ENCODE measurements at places on chromosomes 6 and 20. TPM values are rescaled to one million over a fixed set of nuclear protein-coding genes. Genes with fewer than 3 reads are reported as not detected.

MAS1 gene
- total RNA-seq: not detected

METTL24 gene
- total RNA-seq: 20.6 TPM

SFTA2 gene
- total RNA-seq: not detected

GRCh38 chr20:52305858-52306257, 114.3 kb upstream of the ZFP64 start:
- DNase-seq: no peak

GRCh38 chr6:3444276-3445088, 12.4 kb downstream of the SLC22A23 start:
- no peak for DNase-seq

- DNase-seq: no peak
Measured at GRCh38 chr6:46954837-46955451, 33.2 kb upstream of the ADGRF5 start.

DNA sequence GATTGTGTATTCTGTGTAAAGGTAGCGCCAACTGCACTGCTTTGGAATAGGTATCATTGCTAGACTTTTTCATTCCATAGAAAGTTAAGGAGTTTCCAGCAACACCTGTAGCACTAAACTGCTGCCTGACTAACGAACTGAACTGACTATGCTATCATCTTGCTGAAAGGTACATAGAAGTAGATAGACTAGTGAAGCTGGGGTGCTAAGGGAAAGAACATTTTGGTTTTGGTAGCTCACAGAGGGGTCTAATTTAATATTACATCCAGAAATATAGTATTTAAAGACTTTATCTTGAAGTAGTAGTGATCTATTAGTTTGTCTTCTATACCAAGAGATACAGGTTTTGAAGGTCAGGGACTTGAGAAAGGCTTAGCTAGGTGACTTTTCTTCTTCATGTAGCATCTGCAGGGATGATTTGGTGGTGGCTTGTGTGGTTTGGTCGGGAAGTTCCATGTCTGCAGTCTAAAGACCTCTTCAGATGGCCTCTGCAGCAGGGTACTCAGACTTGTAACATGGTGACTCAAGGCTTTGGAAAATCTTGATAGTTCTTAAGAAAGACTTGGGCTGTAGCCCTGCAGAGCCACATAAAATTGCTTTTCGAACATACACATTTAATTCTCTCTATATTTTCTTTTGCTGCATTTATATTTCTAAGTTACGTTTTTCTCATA, 10.2 kb downstream of the SENP6 start:
- no peak for DNase-seq

XKR7 gene
- not detected for total RNA-seq

GRCh38 chr20:44711237-44711636, 3.9 kb upstream of the CCN5 start:
- no peak for DNase-seq

- no peak for DNase-seq
Measured at GRCh38 chr20:10982692-10983091, 308.9 kb upstream of the JAG1 start.

GRCh38 chr6:56693246-56693607, 50.5 kb upstream of the DST start:
- no peak for DNase-seq

GRCh38 chr6:38100380-38100779, 280.9 kb downstream of the ZFAND3 start:
- no peak for DNase-seq

GRIK2 gene
- total RNA-seq: 1.8 TPM

GRCh38 chr6:18400831-18401446, 13.8 kb downstream of the RNF144B start:
- no peak for DNase-seq

GRCh38 chr6:47792216-47792733, 10.4 kb downstream of the OPN5 start:
- DNase-seq: no peak

DNA sequence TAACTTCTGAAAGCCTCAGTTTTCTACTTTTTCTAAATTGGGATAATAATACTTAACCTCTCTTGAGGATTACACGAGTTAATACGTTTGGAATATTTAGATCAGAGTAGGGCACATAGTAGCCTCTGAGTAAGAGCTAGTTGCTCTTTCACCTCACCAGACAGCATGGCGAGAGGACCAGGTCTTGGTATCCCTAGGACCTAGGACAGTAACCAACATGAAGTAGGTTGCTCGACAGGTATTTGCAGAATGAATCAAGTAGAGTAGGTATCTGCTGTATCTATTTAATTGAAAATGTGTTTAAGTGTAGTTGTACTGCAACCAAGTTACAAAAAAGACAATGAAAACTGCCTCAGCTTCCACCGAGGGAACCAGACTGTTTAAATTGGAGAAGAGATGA, 1.4 kb downstream of the CDC5L start:
- no peak for DNase-seq

CRISP2 gene
- not detected for total RNA-seq

ADGRF1 gene
- total RNA-seq: not detected

DNA sequence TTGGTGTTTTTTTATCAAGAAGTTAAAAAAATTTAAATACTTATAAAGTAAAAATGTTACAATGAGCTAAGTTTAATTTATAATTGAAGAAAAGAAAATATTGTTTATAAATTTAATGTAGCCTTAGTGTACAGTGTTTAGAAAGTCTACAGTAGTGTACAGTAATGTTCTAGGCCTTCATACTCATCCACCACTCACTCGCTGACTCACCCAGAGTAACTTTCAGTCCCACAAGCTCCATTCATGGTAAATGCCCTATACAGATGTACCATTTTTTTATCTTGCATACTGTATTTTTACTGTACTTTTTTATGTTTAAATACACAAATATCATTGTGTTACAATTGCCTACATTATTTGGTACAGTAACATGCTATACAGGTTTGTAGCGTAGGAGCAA, 26.0 kb downstream of the HTR1E start:
- DNase-seq: no peak

- DNase-seq: no peak
Measured at GRCh38 chr6:166078294-166078693, 89.4 kb downstream of the TBXT start.

DNA sequence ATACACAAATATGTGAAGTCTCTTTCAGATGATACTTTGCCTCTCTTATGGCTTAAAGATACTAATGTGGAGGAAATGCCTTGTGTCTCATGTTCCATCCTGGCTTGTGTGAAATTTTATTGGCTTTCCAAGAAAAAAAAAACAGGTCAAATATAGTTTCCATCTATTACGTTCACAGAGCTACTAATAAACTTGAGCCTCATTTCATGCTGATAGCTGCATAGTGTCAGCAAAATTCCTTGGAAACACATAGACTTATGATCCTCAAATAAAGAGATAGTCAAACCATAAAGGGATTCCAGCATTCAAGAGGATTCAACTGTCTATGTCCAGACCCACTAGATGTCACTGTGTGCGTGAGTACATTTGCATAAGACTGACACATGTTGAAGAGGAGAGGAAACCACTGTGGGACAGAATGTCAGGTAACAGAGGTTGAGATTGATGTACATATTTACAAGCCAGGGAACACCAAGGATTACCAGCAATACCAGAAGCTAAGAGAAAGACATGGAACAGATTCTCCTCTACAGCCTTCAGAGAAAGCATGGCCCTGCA, 266.6 kb downstream of the COL12A1 start:
- DNase-seq: no peak

GRCh38 chr6:157075549-157076450, 247.5 kb downstream of the TMEM242 start:
- DNase-seq: no peak

RBM12 gene
- 30.6 TPM for total RNA-seq

DNA sequence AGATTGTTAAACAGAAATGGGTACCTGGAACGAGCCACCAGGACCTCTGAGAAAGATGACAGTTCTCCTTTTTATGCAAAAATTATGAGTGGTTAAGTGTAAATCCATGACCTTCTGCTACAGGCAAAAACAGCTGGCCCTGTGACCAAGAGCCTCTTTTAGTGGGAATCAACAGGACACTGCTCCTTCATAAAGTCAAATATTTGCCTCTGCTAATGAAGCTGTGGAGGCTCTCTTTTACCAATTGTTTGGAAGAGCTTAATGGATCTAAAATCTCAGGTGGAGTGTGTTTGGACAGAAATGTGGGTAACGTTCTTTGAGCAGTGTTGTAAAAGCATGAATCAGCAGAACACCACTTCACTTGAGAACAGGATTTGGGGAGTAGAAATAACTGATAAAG, 117.5 kb upstream of the PCSK2 start:
- DNase-seq: peak; percentile 75

DNA sequence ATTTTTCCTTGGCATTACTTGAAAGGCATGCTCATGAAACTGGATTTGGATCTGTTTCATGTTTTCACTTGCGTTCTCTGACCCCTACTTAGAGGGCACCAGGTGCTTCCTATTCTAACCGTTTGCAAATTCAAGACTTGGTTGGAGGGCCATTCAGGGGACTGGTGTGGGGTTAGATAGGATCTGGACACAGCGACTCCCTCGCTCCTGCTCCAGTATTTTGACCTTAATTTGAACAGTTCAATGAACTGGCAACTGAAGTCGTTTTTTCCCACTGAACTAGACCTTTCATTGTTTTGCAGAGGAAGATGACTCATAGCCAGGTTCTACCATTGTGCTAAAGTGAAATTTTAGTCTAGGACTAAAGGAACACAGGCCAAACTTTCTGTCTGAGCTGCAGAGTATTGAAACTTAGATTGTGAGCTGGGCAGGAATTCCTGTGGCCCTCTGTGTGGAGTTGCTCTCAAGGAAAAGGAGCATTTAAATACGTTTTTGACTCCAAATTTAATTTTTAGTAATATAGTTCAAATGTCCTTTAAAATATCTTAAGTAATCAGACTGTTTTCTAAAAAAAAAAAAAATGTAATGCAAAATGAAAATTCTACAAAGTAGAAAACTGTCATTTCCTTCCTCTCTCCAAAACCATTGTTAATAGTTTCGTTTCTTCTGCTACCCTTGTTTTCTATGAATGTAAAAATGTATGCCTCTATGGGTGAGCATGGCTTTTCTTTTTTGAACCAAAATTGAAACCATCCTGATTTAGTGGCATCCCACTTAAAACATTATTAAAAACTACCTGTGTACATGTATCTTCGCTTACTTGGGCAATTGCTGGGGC, 64.8 kb downstream of the UTRN start:
- no peak for DNase-seq

GRCh38 chr6:128482642-128483041, 37.8 kb downstream of the PTPRK start:
- no peak for DNase-seq

DNA sequence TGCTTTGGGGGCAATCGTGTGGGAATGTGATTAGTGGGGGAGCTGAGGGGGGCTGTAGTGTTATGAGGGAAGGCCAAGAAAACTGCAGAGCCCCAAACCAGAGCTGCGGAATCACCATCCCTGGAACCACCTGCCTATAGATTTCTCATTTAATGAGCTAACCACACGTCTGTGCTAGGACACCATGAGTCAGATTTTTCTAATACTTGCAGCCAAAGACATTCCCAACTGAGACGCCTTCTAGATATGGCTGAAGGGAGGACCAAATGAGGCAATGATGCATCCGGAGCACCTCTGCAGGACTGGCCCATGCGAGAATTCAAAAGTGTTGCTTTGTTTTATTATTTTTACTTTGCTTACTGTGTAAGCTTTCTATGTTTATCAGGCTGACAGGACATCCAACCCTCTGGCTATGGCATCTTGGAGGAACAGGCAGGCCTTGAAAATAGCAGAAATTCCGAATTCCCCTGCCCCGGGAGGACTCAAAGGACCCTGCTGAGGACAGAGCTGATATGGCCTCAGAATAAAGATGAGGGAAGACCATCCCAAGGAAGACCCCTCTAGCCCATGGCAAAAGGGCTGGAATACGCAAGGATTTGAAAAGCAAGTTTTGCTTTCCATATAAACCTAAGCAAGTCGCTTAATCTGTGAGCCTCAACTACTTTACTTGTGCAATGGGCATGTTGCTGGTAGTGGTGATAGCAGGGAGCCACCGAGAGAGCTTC, 3.1 kb upstream of the PTGIS start:
- DNase-seq: no peak

SAMD10 gene
- total RNA-seq: 2.1 TPM

- peak; percentile 94 for DNase-seq
Measured at GRCh38 chr6:42901538-42901957, 14.3 kb upstream of the PTCRA start.

DNA sequence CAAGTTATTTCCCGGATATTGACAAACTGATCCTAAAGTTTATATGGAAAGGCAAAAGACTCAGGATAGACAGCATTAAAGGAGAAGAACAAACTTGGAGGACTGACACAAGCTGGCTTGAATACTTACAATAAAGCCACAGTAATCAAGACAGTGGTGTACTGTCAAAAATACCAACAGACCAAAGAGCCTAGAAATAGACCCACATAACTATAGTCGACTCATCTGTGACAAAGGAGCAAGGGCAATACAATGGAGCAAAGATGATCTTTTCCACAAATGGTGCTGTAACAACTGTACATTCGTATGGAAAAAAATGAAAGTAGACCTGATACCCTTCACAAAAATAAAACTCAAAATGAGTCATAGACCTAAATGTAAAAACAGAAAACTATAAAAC, 46.0 kb downstream of the ABHD12 start:
- DNase-seq: no peak

DNA sequence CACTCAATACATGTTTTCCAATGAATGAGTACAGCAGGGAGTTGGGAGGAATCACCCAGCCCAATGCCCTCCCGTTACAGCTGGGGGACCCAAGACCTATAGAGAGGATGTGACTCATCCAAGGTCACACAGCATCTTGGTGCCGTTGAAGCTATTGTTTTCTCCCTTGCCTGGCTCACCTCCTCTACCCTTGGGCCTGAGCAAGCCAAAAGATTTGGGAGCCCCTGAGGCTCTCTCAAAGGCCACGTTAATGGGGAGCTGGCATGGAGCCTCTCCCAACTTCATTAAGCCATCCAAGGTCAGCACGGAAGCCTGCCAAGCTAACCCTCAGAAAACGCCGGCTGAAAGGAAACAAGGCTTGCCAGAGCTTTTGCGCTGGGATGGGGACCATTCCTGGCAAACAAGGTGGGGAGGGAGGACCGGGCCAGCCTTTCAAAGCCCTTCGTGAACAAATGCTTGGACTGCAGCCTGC, 30.4 kb downstream of the KCNB1 start:
- no peak for DNase-seq

Data from esophagus muscularis mucosa (tissue), 4 donors.